ENCODE measurements at places on chromosomes 16 and 17. TPM values are rescaled to one million over a fixed set of nuclear protein-coding genes. Genes with fewer than 3 reads are reported as not detected.

GRCh38 chr17:62910277-62910676, 55.8 kb upstream of the TANC2 start:
- no peak for DNase-seq

Gene MYH1
- total RNA-seq = 0.52 TPM

Gene TBC1D3L
- total RNA-seq = 19.7 TPM

- DNase-seq = peak; percentile 71
Measured at GRCh38 chr17:66343531-66344078, 41.2 kb downstream of the PRKCA start.

DNA sequence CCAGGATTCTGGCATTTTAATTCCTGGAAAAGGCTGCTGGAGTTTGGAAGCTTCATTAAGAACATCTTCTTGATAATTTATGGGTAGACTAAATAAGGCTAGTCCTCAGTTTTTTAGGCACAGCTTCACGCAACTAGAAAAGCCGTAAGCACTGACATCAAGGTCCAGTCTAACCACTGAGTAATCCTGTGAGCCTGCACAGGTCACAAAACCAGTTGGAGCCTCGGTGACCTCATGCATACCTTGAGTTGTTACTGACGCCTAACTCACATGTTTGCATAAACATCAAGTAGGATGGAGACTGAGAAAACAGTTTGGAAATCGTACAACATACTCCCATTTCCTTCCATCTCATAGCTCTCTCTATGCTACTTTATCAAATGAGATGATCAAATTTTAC, 63.8 kb upstream of the RCVRN start:
- no peak for DNase-seq

Gene CCDC144A
- 5.8 TPM for total RNA-seq

Gene DYNLRB2
- 1.3 TPM for total RNA-seq

DNA sequence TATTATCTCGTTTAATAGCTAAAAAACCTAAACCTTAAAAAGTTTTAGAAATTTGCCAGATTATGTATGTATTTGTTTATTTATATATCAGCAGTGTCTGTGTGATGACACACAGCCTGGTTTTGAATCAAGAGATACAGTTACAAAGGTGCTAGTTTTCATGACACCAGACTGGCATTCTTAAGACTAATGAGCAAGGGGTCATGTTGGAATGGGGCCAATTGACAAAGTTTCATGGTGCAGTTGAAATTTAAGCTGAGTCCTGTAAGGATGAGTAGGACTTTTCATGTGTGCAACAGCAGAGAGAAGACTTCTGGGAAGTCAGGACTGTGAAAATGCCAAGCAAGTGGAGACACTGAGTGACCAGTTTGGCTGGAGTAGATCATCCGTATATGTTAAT, 3.2 kb upstream of the KRT10 start:
- no peak for DNase-seq

GRCh38 chr16:25135254-25135878, 23.8 kb downstream of the LCMT1 start:
- DNase-seq = no peak

Gene PER1
- total RNA-seq = 123 TPM

DNA sequence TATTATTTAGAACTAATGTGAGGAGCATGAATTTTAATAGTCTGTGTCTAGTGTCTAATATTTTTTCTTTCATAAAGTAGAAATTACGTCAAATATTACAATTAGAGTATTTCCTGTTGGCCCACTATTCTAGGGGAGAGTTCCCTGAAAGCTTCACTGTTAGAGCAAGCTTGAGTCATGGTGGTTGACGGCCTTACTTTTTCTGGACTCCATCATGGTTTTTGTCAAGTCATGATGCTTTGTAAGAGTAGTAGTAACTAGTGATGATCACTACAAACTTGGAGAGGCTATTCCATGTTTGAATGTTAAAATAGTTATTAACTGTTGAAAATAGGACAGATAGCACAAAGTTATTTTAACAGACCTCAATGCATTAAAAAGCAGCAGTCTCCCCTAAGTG, 1.7 kb downstream of the PSMD11 start:
- no peak for DNase-seq

DNA sequence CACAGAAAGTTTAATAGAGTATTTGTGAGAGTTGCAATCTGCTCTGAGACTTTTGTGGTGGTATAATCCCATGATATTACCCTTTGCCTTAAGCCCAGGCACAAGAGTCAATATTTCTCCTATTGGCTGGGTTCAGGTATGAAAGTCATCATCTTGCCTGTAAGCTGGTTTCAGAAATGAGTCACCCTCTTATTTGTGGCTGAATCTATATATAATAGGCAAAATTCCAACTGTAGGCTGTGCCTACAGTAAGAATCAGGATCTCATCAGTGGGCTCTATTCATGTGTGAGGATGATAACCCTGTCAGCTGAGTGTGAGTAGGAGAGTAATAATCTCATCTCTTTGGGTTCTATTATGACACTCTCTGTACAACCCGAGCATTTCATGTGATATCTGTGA, 2103.1 kb downstream of the TP53TG3F start:
- no peak for DNase-seq

GRCh38 chr16:23506606-23506994, 3.7 kb downstream of the GGA2 start:
- no peak for DNase-seq

Gene TMEM114
- not detected for total RNA-seq

- no peak for DNase-seq
Measured at GRCh38 chr16:19242987-19243575, 42.5 kb upstream of the CLEC19A start.

GRCh38 chr16:83705856-83706255, 101.9 kb upstream of the HSBP1 start:
- DNase-seq = no peak

DNA sequence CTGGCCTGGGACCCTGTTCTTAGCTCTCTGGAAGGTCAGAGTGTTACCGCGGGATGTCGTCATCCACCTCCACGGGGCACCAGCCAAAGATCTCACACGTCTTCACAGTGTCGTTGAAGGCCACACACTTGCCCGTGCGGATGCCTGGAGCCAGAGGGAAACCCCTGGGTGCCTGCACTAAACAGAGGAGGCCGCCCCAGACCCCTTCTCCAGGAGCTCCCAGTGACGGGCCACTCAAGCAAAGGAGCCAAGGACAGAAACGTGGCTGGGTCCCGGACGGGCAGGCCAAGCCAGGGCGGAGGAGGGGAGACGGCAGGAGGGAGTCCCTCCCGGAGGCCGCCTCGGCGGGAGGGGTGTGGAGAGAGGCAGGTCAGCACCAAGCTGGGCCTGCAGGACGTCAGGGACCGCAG, 11.0 kb upstream of the CAMKK1 start:
- DNase-seq = no peak

Gene ENPP7
- 0.23 TPM for total RNA-seq

Gene C17orf50
- not detected for total RNA-seq

DNA sequence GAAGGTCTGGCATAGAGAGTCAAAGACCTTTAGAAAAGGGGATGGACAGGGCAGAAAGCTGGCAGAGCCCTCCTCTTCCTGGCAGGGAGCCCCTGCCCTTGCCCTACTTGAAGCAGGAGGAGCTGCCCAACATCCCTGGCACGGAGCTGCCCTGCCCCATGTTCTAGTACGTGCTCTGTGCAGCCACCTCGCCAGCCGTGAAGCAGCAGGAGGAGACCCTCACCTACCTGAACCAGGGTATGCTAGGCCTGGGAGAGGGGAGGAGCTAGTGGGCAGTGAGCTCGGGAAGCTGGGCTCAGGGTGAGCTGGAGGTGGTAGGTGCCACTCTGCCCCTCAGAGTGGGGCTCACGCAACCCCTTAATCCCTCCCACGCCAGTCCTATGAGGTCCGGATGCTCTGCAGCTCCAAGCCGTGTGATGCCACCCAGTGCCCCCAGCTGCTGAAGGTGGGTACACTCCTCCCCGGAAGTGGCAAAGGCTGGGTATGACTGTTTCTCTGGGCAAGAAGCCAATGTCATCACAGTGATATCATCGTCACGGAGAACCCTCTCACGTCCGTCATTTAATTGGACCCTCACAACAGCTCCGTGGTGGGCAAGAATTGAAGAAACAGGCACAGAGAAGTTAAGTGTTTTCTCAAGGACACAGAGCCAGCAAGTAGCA, 12.7 kb upstream of the STAC2 start:
- DNase-seq = peak; percentile 56

DNA sequence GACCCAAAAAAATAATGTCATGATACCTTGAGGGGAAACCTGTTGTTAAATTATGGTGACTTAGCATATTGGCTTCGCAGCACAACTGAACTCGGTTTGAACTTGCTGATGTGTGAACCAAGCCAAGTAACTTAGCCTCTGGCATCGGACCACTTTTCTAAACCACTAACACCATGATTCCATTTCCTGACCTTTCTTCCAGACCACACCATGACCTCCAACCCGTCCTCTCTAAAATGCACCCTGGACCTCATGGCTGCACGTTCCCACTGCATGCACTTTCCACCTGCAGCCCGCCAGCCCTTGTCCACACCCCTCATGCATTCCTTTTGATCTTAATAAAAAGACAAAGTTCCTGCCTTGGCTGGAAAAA, 29.3 kb downstream of the DYNLRB2 start:
- DNase-seq = no peak

All from mucosa of gallbladder (tissue), 1 donor.